ENCODE measurements at places on chromosomes 2 and 18.

DNA sequence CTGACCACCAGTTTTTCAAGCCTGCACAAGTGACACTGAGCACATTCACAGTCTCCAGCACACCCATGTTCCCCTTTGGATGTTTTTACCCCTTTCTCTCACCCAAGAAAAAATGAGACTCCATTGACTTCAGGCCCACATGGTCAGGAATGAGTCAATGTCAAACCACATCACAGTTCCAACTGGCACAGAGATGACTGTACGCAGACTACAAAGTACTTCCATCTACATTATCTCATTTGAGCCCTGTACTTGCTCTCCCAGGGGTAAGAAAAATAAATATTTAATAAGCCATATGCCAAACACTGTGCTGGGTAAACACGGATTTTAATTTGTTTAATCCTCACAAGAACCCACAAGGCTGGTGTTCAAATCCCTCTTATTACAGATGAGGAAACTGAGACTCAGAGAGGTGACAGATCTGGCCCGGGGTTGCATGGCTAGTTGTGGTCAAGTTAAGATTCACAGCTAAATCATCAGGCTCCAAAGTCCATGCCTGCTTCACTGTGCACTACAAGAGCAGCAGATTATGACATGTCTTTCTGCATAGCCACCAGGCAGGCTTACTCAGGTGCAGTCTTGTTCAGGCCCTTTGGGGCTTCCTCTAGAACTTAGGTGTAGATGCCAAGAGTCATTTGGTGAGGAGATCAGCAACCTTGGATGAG, 106.1 kb downstream of the TXNL1 start:
- DNase-seq = no peak

- DNase-seq = no peak
These were observed 13.0 kb upstream of the ALLC start for GRCh38 chr2:3644891-3645605.

DNA sequence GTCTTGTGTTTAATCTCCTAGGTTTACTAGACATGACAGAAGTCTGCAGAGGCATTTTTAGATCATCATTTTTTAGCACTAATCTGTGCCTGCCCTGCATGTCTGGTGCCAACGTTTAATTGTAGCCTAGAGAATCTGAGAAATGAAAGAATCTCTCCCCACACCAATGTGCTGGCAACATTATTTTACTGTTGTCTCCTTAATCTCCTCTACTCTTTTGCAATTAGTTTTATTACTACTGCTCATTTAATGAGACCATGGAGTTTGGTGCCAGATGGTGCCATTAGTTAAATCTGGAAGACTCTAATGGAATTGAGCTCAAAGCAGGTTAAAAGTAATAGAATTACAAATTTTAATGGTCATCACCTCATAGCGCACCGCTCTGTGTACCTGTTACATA, 4.0 kb upstream of the SPP2 start:
- no peak for DNase-seq

DNA sequence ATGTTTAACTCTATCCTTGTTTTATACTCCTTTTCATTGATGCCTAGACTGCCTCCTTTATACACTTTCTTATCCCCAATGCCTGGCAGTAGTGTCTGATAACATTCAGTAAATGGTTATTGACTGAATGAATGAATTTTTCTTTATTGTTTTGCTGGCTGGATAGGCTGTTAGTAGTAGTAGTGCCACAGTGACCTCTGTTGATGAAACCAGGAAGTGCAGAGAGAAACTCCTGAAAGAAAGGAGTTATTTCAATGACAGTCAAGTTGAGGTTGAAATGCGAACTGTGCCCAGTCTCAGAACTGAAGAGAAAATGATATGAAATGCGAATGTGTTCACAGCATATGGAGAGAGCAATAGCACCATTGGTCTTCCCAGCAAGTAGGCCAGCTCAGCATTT, 26.8 kb upstream of the SLC9A2 start:
- DNase-seq = no peak

DNA sequence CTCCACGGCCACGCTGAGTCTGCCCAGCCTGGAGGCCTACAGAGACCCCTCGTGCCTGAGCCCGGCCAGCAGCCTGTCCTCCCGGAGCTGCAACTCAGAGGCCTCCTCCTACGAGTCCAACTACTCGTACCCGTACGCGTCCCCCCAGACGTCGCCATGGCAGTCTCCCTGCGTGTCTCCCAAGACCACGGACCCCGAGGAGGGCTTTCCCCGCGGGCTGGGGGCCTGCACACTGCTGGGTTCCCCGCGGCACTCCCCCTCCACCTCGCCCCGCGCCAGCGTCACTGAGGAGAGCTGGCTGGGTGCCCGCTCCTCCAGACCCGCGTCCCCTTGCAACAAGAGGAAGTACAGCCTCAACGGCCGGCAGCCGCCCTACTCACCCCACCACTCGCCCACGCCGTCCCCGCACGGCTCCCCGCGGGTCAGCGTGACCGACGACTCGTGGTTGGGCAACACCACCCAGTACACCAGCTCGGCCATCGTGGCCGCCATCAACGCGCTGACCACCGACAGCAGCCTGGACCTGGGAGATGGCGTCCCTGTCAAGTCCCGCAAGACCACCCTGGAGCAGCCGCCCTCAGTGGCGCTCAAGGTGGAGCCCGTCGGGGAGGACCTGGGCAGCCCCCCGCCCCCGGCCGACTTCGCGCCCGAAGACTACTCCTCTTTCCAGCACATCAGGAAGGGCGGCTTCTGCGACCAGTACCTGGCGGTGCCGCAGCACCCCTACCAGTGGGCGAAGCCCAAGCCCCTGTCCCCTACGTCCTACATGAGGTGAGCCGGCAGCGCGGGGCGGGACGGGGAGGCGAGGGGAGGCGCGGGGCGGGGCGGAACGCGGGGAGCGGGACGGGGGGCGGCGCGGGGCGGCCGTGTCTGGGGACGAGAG, 15.2 kb downstream of the NFATC1 start:
- DNase-seq = no peak

GRCh38 chr2:224594840-224595239, 9.7 kb upstream of the CUL3 start:
- DNase-seq = no peak

DNA sequence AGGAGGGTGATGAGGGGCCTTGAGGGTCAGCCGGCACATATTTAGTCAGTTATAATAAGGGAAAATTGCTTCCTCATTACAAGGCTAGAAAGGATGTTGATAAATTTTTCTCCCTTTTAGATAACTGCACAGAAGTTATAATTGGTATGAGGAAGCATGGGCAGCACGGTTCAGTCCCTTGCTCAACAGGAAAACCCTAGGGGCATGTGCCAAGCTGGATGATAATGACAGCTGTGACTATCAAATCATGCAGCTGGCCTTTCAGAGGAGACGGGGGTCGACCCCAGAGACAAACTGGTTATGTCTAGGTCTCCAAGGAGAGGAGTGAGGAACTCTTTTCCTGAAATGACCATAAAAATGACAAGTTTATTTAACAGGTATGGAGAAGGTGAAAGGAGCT, 448.1 kb upstream of the VRK2 start:
- no peak for DNase-seq

GRCh38 chr2:190713471-190713870, 64.6 kb downstream of the NAB1 start:
- DNase-seq = no peak

GRCh38 chr2:40371525-40372282, 80.2 kb downstream of the SLC8A1 start:
- no peak for DNase-seq

DNA sequence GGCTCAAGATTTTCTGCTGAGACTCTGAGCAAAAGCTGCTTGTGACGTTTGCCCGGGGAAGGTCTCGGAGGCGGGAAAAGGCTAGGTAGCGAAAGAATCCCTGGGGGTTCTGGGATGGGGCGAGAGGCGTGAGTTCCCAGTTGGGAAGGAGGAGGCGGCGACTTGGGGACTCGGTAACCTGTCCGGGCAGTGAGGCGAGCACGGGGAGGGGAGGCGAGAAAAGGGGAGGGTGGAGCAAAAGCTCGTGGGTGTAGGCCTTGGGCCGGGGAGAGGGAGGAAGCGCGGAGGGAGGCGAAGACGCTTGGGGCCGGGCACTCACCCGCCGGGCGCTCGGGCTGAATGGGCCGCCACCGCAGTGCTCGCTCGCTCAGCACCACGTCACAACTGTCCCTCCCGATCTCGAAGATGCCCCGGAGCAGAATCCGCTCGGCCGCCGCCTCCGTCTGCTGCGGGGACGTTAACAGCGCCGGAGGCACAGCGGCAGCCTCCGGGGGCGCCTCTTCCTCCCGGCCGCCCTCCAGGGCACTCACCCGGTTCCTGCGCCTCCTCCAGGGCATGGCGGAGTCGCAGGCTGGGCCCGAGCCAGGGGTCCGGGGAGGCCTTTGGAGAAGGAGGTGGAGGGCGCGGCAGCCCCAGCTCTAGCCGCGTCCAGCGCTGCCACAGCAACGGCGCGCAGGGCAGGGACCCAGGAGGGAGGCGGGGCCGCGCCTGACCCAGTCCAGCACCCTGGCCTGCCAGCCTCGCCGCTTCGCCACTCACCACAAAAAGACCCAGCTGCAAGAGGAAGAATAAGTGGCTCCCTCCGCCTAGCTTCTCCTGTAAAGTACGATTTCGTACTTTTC, at the start of gene CERKL:
TSS of gene CERKL (minus strand) at position 656 of the 842 bp plus-strand sequence. CDS start at position 557, 99 bp downstream.
- peak; percentile 88 for DNase-seq

Data from cerebellum (tissue), 4 donors.